ENCODE measurements at places on chromosomes 1 and 21.

DNA sequence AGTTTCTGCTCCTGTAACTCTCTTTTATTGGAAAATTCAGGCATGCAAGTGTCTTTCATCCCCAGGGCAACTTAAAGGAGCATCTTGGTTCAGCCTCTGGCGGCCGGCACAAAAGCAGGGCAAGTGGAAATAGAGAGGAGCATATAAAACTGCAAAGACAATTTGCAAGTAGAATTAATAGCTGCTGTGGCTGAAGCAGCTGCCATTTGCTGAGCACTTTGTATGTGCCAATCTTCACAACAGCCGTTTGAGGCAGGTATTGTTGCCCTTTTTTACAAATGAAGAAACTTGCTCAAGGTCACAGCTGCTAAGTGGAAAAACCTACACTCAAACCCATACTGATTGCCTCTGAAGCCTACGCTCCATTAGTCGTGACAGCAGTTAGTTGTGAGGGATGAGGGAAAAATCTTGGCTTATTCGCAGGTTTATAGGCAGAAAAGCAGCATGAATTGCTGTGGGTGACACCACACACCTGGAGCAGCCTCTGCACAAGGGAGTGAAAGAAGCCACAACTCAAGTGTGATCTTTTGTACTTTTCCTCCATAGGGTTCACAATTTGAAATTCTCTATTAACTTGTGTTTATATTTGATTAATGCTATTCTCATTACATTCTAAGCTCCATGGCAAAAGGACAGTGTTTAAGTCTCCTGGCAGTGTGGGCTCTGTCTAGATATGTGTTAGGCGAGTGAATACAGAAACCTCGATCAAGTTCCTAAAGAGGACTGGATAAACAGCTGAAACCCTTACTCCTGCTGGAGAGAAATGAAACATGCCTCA lies 99.0 kb upstream of the BEND5 start:
- no peak for DNase-seq

DNA sequence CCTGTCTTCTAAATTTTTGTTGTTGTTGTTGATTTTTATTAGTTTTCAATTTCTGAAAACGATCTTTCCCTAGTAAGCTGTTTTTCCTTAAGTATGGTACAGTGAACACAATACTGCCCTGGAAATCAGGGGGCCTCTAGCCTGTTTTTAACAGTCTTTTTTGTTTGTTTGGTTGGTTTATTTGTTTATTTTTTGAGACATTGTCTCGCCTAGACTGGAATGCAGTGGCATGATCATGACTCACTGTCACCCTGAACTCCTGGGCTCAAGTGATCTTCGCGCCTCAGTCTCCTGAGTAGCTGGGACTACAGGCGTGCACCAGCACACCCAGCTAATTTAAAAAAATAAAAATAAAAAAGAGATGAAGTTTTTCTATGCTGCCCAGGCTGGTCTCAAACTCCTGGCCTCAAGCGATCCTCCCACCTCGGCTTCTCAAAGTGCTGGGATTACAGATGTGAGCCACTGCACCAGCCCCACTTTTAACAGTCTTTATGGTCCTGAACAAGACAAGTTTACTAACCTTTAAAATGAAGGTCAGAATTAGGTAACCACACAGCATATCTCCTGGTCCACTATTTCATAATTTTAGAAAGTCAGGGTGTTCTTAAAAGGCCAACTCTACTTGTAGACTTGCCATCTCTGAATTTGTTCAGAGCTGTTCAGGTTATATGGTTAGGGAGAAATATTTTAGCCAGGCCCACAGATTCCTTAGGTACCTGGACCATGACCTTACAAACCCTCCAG lies 35.4 kb downstream of the TBCE start:
- no peak for DNase-seq

DNA sequence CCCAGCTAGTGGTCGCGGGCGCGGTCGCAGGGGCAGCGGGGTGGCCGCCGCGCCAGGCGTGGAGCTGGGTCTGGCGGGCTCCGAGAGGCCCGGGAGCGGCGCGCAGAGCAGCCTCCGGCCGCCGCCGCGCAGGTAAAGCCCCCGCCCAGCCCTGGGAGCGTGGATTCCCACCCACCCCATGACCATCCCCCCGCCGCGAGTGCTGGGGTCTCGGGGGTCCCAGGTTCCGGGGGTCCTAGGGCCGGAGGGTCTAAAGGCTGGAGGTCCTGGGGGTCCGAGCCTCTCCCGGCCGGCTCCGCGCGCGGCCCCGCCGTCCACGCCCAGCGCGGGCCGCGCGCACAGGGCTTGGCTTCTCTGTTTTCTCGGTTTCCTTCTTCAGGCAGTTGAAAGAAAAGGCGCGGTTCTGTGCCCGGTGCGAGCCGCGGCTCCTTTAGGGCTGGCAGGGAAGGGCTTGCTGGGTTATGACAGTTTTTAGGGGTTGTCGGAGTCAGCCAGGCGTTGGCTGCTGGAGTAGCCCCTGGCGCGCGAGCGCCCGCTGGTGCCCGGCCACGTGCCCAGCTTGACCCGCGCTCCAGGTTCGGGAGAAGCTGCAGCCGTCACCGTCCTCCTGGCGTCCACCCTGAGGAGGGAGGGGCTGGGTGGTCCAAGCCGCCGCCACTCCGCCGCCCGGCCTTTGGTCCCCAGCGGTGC lies 359 bp downstream of the LRRC3 start:
- DNase-seq = peak; percentile 37

- DNase-seq = no peak
These were observed 20.3 kb downstream of the C2CD2 start for GRCh38 chr21:41933313-41934079.

DNA sequence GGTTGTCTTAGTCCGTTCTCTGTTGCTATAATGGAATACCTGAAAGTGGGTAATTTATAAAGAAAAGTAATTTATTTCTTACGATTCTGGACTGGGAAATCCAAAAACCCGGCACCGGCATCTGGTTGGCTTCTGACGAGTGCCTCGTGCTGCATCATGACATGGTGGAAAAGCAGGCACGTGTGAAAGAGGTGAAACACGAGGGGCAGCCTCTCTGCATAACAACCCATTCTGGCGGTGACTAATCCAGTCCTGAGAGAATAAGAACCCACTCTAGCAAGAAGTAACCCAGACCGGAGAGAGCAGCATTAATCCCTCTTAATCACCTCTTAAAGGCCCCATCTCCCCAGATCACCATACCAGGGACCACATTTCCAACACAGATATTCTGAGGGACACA lies 2.7 kb upstream of the EDEM3 start:
- DNase-seq = no peak

DNA sequence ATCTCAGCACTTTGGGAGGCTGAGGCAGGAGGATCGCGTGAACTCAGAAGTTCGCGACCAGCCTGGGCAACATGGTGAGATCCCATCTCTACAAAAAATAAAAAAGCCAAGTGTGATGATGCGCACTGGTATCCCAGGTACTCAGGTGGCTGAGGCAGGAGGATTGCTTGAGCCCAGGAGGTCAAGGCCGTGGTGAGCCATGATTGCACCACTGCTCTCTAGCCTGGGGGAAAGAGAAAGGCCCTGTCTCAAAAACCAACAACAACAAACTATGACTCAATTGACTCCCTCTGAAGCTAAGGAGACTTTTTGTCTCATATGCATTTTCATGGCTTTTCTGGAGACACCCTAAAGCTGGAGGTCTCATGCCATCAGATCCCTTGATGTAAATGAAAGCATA lies 118.8 kb downstream of the CCDC185 start:
- no peak for DNase-seq

DNA sequence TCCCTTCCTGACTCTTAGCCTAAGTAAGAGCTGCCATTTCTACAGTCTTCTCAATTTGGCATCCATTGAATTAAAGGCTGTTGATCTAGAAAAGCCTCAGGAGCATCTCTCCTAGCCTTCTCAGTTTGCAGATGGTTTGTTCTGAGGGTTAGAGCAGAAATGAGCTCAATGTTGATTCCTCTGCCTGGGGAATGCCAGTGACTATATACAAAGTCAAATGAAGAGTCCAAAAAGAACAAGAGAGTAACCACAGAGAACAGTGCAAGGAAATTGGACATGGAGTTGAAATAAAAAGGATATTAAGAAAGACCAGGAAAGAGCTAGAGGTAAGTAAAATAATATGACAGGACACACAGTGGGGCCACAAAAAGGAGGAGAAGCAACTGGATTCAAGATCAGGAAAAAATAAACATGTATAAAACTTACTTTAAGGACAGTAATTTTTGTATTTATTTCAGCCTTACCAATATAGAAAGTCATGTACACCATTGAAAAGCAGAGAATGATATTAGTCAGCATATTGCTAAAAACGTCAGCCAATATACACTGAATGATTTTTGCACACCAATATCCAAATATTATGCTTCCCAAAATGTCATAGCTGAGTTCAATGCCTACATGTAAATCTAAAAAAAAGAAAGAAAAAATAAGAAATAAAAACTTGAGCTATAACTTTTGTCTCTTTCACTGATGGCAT lies 21.3 kb downstream of the SLC9C2 start:
- no peak for DNase-seq

GRCh38 chr1:231139659-231140654 lies 21.9 kb upstream of the TRIM67 start:
- DNase-seq = no peak

DNA sequence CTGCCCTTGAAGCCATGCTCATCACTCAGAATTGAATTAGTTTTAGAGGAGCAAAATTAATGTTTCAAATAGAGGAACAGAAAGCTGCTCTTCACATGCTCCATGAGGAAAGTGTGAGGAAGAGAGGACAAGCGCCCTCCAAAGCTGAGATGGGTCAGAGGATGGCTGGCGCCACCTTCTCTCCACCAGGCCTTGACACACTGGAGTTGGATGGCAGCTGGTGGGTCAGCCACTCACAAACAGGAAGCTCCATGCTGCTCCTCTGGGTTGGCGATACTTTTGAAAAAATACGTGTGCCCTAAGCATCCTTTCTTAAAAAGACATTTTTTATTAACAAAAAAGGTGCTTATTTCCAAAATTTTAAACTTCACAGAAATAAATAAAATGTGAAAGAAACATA lies 3.1 kb upstream of the CD2 start:
- DNase-seq = no peak

DNA sequence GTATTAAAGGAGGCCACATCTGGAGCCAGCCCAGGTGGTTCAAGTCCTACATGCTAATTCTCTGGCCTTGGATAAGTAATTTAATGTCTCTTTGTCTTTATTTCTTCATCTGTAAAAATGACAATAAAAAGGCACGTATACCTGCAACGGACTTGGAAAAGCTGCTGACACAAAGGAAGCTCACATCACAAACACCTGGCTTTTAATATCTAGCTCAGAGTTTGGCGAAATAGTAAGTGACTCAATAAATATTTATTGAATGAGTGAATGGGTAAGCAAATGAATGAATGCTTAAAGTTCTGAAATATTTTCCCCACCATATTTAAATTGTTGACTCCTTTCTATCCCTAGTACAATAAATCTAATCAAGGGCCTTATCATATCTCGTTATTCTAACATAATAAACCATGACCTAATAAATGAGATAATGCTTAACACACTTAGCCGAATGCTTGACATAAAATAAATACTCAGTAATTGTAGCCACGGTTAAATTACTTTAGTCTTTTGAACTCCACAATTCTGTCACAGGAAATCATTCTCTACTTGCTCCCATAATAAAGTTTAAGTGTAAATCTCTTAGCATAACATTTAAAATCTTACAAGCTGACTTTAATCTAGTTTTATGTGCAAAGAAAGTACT lies 74.7 kb upstream of the PALMD start:
- no peak for DNase-seq

DNA sequence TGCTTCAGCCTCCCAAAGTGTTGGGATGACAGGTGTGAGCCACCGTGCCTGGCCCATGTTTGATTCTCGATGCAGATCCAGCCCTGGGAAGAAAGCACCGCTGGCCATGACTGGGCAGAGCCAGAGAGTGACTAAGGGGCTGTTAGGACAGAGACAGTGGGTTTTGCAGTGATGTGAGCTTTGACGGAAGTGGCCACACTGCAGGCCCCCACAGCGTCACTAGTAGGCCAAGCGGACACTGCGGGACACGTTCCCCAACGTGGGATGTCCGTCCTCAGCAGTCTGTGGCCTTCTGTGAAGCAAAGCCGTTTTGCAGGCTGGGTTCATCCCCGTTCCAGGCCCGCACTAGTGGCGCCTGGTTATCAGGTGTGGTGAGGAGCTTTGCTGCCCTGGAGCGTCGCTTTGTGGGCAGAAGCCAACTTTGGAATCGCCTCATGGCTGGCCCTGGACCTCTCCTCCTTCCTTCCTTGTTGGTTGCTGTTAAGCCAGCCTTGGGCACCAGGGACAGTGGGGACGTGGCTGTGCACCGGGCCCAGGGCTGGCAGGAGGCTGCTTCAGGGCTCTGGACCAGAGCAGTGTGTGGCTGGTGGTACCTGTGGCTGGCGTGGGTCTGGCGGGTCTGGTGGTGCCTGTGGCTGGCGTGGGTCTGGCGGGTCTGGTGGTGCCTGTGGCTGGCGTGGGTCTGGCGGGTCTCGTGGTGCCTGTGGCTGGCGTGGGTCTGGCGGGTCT lies 41.2 kb downstream of the SKI start:
- DNase-seq = no peak

- DNase-seq = no peak
These were observed 20.4 kb downstream of the PRPF38A start for GRCh38 chr1:52424813-52425212.

All from hematopoietic multipotent progenitor cell (in vitro differentiated cells).